Activated naive CD4-positive, alpha-beta T cell treated with anti-CD3 and anti-CD28 coated beads, Interleukin-2, amount 50 U/mL, for 16 hours (primary cell): ENCODE measurements at places on chromosomes 7 and 10.

GRCh38 chr10:7231509-7232414 is 179.1 kb downstream of the SFMBT2 start:
- DNase-seq = no peak

- DNase-seq = no peak
Observed at GRCh38 chr10:20466731-20467130, 430.4 kb downstream of the NEBL start.

- DNase-seq = no peak
Observed at GRCh38 chr7:101128040-101128834, 1.3 kb downstream of the SERPINE1 start.

DNA sequence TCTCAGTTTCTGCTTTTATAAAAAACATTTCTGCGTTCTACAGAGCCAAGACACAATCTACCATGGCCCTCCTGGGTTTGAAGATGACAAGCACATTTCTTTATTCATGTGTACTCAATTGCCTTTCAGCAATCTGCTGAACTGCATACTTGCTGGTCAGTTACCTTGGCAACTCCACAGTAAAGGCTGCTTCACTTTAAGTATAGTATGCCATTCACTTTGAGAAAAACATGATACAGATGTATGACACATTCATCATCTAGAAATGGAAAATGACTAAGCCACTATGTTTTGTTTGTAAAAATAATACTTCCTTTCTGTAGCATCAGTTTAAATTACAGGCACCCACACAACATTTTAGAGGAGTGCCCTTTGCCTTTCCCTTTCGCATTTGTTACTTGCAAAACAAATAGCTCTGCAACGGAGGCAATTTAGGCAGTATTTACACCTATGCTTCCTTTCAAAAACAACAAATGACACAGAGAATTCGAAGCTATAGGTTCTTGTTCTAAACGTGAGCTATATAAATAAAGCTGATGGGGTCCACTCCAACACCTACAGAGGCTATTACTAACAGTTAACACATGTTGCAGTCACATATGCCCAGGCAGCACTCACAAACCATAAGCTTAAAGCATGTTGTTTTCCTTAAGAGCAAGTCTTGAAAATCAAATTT is 23.5 kb downstream of the SGCE start:
- DNase-seq = no peak

GRCh38 chr10:125538947-125539731 is 143.8 kb downstream of the TEX36 start:
- DNase-seq = no peak

DNA sequence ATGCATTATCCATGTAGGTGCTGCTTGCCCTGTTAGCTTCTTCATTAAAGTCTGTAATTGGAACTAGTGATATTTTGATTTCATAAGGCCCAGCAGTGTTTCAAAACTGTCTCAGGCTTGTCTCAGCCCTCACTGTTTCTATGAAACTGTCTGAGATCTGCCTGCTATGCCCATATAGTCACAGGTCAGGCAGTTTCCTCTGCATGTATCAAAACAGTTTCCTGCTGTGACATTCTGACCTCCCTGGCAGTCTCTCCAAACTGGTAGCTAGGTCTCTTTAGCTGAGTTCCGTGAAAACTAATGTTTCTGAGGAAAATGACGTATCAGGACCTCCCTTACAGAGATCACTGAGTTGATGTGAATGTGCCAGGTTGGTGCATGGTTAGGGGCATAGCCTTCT is 18.9 kb upstream of the SEMA3D start:
- DNase-seq = no peak

GRCh38 chr10:131450216-131450765 is 138.8 kb upstream of the TCERG1L start:
- DNase-seq = no peak

GRCh38 chr7:151409667-151410404 is at the start of gene WDR86:
Gene WDR86 (minus strand): TSS chr7:151410038. CDS start chr7:151409589, 449 bp downstream.
- DNase-seq = no peak

GRCh38 chr10:131310142-131310541 is 1.4 kb downstream of the TCERG1L start:
- DNase-seq = no peak

GRCh38 chr10:73893426-73893825 is 17.5 kb upstream of the PLAU start:
- DNase-seq = no peak

DNA sequence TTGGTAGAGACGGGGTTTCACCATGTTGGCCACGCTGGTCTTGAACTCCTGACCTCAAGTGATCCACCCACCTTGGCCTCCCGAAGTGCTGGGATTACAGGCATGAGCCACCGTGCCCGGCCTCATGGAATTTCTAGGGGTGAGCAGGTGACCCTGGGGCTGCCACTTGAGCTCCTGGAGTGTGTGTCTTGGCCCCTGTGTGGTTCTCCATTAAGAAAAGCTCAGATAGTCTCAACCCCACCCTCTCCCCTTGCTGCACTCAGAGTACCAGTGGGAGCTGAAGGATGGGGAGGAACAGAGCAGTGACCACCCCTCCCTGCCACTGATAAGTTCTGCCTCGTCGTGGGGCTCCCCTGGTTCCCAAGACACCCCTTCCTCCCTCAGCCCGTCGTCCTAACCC is 45.3 kb downstream of the RCC1L start:
- DNase-seq = no peak

DNA sequence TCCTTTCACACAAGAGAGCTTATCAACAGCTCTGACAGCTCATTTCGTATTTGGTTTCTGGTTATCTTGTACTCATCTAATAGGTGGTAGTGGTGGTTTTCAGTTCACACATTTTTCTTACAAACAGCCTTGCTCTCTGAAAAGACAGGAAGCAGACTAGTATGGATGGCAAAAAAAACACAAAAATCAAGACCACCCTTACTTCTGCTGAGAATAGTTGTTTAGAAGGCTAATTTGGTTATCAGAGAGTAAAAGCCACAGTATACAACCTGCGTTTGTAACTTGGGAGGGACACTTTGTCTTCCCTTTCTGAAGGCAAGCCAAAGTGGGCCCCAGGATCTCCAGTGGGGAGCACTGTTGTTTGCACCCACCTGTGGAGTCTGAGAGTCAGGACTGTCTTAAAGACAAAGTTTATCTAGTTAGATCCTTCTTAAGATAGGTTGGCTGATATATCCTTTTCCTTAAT is 68.0 kb downstream of the PIP4K2A start:
- no peak for DNase-seq

GRCh38 chr10:48449501-48450232 is 143.2 kb downstream of the MAPK8 start:
- no peak for DNase-seq

GRCh38 chr7:1062296-1063294 is 18.2 kb downstream of the GPR146 start:
- DNase-seq = no peak

DNA sequence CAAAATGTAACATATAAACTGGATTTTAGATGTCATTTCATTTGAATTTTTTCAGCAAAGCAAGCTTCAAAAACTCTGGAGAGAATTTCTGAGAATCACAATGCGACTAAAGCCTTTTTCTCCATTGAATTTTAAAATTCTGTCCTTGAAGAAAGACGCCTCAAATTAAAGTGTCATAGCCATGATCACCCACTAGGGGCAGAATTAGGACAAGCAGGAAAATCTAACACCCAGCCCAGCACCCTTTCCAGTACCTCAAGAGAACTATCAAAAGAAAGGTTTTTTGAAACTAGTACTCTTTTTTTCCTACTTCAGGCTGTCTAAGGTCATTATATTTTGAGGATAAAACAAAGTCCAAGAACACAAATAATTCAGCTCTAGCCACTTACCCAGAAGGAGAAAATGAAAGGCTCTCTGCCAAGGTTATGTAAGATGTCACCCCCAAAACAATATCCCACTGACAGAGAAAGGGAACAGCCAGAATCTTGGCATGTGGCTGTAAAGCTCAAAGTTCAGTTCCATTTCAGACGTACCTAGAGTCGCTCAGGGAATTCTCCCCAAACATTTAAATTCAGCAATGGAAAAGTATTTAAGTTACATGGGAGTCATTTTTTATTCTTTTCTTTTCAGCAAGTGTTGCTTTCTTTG is 299.4 kb downstream of the SNX13 start:
- DNase-seq = no peak

DNA sequence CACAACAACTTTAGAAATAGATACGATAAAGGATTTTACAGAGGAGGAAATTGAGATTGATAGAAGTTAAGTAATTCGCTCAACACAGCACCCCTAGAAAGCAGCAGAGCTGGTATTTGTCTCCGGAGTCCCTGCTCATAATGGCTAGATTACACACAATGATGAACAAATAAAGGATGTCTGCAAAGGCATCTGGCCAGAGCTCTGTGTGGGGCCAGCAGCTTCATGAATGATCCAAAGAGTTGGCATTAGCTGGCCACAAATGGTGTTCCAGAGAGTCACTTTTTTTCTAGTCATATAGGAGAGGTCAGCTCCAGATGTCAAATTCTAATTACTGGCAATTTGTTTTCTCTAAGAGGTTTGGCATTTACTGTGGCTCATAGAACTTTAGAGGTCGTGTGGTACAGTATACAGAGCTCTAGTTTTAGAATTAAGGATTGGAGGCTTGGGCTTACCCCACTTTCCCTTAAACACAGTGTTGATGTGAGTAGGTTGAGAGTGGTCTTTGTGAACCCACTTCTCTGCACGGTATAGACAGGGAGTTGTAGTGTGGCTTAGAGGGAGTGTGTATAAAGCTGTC is 186.2 kb downstream of the BICC1 start:
- no peak for DNase-seq
